A549 treated with ZK216348 at 1 μM for 4 hours (cell line): ENCODE measurements at places on chromosomes 11 and 22. TPM values are rescaled to one million over a fixed set of nuclear protein-coding genes. Genes with fewer than 3 reads are reported as not detected.

TRIM51 gene
- not detected in 5 replicates for total RNA-seq

SLC1A2 gene
- total RNA-seq: 0.05 to 0.32 TPM (median 0.09 TPM) in 4 of 5 replicates, not detected in the other

MISFA gene
- 2.2 to 4.8 TPM (median 2.4 TPM) in 5 replicates for total RNA-seq

C22orf15 gene
- not detected in 5 replicates for total RNA-seq

SCN3B gene
- 0.08 to 0.31 TPM (median 0.13 TPM) in 5 replicates for total RNA-seq

RBMXL2 gene
- not detected in 5 replicates for total RNA-seq

NRGN gene
- total RNA-seq: 7.3 to 12.6 TPM (median 11.1 TPM) in 5 replicates

CECR2 gene
- 0.08 to 0.14 TPM (median 0.12 TPM) in 5 replicates for total RNA-seq

CARD16 gene
- total RNA-seq: not detected in 5 replicates

FADD gene
- 52.8 to 74.6 TPM (median 70.4 TPM) in 5 replicates for total RNA-seq

OR52N5 gene
- not detected in 5 replicates for total RNA-seq

C22orf42 gene
- not detected in 5 replicates for total RNA-seq

OR8D1 gene
- not detected in 5 replicates for total RNA-seq

NXPE2 gene
- not detected in 5 replicates for total RNA-seq

MOGAT2 gene
- total RNA-seq: not detected in 5 replicates

DDX25 gene
- total RNA-seq: 0.17 TPM in 1 of 5 replicates, not detected in the others

KRTAP5-11 gene
- not detected in 5 replicates for total RNA-seq

RFPL2 gene
- total RNA-seq: 0.18 TPM in 1 of 5 replicates, not detected in the others

ABTB2 gene
- 22.6 to 41.2 TPM (median 35.3 TPM) in 5 replicates for total RNA-seq

VSIG10L2 gene
- not detected in 5 replicates for total RNA-seq

OR10G4 gene
- not detected in 5 replicates for total RNA-seq

CAPN5 gene
- 5.6 to 12.4 TPM (median 8.7 TPM) in 5 replicates for total RNA-seq

SPI1 gene
- 0.32 TPM in 1 of 5 replicates, not detected in the others for total RNA-seq

FHIP1B gene
- 14.3 to 23.7 TPM (median 17.4 TPM) in 5 replicates for total RNA-seq

TRIM29 gene
- total RNA-seq: 15.0 to 21.9 TPM (median 18.4 TPM) in 5 replicates
